Stimulated activated CD8-positive, alpha-beta memory T cell treated with anti-CD3 and anti-CD28 coated beads, Interleukin-4, amount 100 ng/mL, for 1 hour (primary cell): ENCODE measurements at places on chromosomes 7 and 10.

DNA sequence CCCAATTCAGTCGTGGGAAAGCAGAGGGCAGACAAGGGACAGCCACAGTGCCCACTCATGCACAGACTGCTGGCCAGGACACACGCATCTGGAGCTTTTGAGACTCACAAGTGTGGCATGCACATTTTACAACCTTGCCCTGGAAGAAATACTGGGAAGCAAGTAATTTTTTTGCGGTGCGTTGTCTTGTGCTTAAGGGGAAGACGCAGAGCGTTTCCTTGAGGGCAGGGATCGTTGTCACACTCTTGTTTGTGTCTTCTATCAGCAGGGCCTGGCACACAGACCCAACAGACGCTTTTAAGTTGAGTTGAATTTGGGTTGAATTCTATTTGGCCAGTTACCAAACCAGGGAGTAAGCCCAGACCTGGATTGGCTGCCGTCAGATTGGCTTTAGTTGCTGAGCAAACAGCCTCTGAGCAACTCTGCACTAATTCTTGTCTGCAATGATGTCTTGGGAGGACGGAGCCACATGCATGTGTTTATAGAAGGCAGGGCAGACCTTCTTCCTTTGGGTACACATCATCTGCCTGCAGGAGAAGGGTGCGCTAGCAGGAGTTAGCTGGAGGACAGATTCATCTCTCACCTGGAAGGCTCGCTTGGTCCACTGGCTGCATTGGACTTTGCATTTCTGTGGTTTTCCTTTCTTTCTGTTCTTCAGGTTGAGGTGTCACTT lies 38.4 kb downstream of the IL2RA start:
- DNase-seq: no peak

- peak; percentile 10 for DNase-seq
Measured at GRCh38 chr10:6409971-6410643, 170.0 kb downstream of the PRKCQ start.

GRCh38 chr10:103733045-103733419 lies 122.3 kb downstream of the SH3PXD2A start:
- DNase-seq: no peak

GRCh38 chr7:158728911-158729645 lies 24.5 kb upstream of the NCAPG2 start:
- DNase-seq: no peak

DNA sequence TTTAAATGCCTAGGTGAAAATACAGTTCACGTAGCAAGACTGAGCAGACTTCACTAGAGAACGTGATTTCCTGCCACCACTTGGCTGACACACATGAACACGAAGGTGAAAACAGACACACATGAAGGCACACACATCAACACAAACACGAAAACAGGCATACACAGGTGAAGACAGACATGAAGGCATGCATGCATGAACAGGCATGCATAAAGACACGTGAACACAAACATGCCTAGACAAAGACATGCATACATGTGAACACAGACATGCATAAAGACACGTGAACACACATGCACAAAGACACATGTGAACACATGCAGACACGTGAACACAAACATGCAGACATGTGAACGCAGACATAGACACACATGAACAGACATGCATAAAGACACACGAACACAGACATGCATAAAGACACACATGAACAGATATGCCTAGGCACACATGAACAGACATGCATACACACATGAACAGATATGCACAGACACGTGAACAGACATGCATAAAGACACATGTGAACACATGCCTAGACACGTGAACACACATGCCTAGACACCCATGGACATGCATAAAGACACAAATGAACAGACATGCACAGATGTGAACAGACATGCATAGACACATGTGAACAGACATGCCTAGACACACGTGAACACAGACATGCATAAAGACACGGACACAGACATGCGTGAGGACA lies 243.1 kb downstream of the ZMYND11 start:
- DNase-seq: no peak

DNA sequence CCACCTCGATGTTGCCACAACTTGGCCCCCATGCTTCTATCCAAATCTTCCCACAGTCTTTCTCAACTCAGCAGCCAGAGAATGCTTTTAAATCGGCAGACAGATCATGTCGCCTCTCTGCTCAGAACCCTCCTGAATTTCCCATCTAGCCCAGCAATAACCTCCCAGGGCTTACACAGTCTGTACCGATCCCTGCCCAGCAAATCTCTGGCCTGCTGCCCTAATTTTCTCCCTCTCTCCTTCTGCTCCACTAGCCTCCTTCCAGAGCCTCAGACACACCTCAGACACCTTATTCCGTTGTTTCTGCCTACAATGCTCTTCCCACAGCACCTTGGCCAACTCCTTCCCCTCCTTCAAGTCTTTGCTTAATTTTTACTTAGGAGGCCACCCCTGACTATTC lies 32.3 kb downstream of the MDH2 start:
- no peak for DNase-seq

- DNase-seq: no peak
Measured at GRCh38 chr10:844552-844951, 87.0 kb downstream of the LARP4B start.

DNA sequence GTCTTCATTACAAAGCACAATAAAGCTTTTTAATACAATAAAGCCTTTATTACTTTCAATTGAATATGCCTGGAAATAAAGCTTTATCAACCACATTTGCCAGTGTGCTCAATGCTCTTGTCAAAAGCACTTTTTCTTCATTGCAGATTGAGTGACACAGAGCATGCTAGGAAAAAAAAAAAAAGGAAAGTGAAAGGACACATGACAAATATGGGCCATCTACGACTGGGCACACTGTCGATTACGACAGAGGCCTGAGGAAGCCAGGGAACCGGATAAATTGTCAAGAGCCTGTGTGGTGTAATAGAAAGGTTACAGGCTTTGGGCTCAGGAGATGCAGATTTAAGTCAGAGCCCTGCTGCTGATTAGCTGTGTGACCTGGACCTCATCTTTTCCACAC lies 84.8 kb upstream of the LRGUK start:
- no peak for DNase-seq

GRCh38 chr10:79982362-79982800 lies 33.5 kb upstream of the SFTPD start:
- no peak for DNase-seq

GRCh38 chr10:126468467-126468866 lies 80.2 kb upstream of the ADAM12 start:
- DNase-seq: no peak

- no peak for DNase-seq
Measured at GRCh38 chr7:16740996-16741395, 12.6 kb upstream of the TSPAN13 start.

- DNase-seq: no peak
Measured at GRCh38 chr10:123995461-123996131, 97.8 kb downstream of the CHST15 start.

GRCh38 chr10:20776384-20777118 lies 120.6 kb downstream of the NEBL start:
- DNase-seq: no peak
